ENCODE measurements at places on chromosomes 5 and 9.

DNA sequence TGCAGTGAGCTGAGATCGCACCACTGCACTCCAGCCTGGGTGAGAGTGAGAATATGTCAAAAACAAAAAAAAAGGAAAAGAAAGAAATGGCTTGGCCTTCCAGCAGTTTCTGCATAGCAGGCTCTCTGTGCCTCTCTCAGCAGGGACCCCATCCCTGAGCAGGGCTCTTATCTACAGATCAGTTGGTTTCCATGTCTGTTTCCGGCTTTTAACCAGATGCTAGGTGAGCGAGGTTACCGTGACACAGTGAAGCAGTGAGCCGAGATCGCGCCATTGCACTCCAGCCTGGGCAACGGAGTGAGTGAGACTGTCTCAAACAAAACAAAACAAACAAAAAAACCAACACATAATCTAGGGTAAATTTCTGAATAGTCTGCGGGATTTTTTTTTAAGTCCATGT is 51.4 kb downstream of the COL5A1 start:
- no peak for DNase-seq

DNA sequence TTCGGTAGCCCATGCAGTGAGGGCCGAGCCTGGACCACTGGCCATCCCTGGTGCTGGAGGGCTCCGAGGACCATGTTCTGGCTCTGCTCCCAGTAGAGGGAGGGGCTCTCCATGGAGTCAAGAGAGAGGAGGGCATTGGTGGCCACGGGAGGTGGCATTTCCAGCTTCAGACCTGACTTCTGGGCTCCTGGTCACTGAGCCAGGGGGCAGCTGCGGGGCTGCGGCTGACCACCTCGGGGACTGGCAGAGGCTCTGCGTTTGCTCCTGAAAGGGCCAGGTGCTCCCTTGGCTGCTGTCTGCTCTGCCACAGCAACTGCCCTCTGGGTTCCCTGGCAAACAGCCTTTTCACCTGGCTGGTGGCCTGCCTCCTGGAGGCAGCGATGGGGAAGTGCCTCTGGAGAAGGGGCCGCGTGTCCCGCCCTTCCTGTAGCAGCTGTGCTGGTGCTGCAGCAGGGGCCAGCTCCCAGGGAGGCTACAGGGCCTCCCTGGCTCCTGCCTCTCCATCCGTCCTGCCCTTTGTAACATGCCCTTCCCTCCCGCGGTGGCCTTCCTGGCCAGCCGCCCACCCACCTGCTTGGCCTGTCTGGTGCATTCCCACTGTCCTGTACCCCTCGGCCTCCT is 144.6 kb downstream of the CACNA1B start:
- DNase-seq = no peak

GRCh38 chr5:55903121-55903701 is 52.1 kb downstream of the IL31RA start:
- peak; percentile 44 for DNase-seq

- DNase-seq = no peak
Measured at GRCh38 chr9:87336914-87337333, 160.7 kb upstream of the DAPK1 start.

- no peak for DNase-seq
Measured at GRCh38 chr5:129653057-129653375, 94.9 kb upstream of the MINAR2 start.

- DNase-seq = no peak
Measured at GRCh38 chr9:110880189-110880588, 158.1 kb downstream of the LPAR1 start.

DNA sequence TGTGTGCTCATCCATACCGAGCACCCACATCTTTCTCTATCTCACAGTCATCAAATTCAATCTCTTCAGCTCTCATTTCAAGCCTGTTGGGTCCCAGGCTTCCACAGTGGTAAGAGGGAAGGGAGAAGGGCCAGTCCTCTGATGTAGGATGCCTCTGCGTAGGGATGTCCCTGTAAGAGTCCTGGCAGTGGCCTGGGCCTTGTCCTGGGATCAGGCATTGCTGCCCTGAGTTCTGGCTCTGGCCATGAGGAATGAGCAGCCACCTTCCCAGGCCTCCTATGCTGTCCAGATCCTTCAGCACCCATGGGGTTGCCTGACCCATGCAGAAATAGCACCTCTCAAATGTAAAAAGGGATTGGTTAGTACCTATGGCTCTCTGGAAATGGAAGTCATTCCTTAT is 121.2 kb downstream of the EFNA5 start:
- DNase-seq = no peak

- DNase-seq = no peak
Measured at GRCh38 chr5:119385136-119385535, 29.3 kb downstream of the TNFAIP8 start.

GRCh38 chr9:11663913-11664312 is 1029.3 kb upstream of the TYRP1 start:
- no peak for DNase-seq

DNA sequence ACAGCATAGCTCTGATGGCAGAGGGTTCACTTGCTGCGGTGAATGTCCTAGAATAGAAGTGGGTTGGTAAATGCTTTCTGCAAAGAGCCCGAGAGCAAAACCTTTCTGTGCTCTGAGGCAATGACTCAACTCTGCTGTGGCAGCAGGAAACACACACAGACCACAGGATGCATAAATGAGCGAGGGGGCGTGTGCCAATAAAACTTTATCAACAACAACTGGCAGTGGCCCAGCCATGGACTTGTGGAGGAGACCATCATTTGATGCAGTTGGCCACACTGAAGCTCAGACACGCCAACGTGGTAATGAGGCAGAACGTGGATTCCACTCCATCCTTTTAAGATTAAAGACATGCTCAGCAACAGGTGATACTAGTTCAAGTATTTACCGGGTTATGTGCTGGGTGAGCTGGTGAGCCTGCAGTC is 6.8 kb downstream of the MRPL36 start:
- DNase-seq = peak; percentile 29

DNA sequence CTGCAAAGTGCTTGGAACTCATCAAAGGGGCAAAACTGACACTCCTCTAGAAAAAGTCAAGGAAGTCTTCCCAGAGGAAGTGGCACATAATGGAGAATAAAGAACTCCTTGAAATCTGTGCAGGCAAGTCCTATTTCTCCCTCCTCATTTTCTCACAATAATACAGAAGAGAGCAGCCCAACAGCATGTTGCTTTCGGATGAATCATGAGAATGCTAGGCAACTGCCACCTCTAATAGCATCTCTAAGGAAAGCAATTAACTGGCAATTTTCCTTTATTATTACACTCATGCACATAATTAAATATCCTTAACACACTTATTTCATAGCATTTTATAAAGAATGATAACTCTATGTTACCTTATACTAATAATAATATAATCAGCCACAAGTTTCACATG is 122.2 kb upstream of the PTGER4 start:
- no peak for DNase-seq

- no peak for DNase-seq
Measured at GRCh38 chr5:1974501-1975405, 92.0 kb upstream of the IRX4 start.

DNA sequence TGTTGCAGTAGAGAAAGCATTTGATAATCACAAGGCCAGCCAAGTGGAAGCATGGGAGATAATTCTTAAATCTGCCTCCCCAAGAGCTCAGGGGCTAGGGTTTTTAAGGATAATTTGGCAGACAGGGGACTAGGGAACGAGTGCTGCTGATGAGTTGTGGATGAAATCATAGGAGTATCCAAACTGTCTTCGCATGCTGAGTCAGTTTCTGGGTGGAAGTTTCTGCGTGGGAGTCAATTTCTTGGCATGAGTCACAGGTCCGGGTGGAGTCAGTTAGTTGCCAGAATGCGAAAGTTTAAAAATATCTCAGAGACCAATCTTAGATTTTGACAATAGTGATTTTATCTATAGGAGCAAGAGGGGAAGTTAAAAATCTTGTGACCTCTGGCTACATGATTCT is 112.6 kb downstream of the TMC1 start:
- no peak for DNase-seq

GRCh38 chr5:57493034-57493433 is 10.4 kb upstream of the ACTBL2 start:
- DNase-seq = no peak

- no peak for DNase-seq
Measured at GRCh38 chr5:156221816-156222215, 105.1 kb upstream of the SGCD start.

- no peak for DNase-seq
Measured at GRCh38 chr5:3604501-3604900, 8.9 kb downstream of the IRX1 start.

DNA sequence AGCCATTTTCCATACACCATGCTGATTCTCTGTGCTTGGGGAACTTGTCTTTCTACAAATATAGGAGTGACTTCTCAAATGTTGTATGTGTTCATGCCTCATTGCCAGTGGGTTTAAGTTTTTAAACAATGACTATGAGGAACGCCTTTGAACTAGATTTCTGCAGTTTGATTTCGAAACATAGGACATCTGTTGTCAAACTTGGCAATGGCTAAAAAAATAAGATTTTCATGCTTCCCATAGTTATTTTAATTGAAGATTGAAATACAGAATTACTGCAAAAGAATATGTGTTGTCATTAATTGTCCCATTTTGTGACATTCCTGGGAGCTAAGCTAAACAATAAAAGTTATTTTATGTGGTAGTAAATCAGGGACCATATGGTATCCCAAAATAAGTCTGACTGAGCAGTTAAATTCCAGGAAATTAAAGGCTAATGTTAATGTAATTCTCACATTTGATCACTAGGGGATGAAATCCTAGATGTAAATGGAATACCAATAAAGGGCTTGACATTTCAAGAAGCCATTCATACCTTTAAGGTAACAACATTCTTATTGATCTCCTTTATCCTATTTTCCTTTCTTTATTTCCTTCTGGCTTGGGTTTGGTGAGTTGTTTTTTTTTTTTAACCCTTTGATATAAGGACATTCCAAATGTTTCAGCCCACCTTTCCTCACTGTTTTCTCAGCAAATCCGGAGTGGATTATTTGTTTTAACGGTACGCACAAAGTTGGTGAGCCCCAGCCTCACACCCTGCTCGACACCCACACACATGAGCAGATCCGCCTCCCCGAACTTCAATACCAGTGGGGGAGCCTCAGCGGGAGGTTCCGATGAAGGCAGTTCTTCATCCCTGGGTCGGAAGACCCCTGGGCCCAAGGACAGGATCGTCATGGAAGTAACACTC is 116.7 kb downstream of the GOLPH3 start:
- no peak for DNase-seq

GRCh38 chr9:18493451-18493993 is 19.6 kb downstream of the ADAMTSL1 start:
- no peak for DNase-seq

DNA sequence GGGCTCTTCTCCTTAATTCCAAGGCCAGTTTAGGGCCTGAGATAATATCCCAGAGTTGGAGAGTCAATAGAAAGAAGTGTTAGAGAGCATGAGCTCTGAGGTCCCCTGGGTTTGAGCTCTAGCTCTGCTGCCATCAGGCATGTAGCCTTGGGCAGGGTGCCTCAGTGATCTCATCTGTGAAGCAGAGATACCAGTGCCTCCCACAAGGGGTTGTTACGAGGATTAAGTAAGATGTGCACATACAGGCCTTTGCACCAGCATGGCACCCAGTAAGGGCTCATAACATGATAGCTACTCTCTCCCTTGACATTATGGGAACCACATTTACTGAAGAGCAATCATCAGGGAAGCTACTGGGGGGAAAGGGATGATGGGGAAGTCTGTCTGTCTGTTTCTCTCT is 265.7 kb downstream of the HSPA4 start:
- DNase-seq = no peak

DNA sequence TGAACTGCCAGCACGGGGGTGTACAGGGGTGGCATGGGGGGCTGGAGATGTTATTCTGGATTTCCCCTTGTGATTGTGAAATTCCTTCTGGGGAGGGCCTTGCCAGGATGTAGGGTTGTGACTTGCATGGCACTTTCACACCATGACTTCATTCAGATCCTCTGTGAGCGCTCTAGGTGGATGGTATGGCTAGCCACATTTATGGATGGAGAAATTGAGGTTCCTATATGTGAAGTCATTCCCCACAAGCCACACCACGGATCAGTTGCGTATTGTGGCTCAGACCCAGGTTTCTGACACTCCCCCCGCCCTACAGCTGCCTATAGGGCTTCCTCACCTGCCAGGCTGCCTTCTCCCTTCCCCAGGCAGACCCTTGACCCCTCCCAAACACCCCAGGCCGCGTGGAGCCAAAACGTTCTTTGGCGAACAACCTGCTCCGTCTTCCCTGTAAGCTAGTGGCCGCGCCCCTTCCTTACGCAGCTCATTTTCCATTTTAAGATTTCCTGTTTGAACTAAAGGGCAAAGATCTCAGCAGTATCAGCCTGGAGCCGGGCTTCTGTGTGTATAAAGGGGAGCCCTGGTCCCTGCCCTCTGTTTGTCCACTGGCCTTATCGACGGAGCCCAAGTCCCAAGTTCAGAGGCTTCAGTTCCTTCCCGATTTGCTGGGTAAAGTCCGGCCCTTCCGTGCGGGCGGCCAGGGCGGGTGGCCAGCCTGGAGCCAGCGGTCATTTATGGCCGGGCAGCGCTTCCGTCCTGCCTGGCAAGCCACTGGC is 97.8 kb upstream of the KLF4 start:
- no peak for DNase-seq

GRCh38 chr5:143251190-143251589 is 152.3 kb downstream of the NR3C1 start:
- no peak for DNase-seq

DNA sequence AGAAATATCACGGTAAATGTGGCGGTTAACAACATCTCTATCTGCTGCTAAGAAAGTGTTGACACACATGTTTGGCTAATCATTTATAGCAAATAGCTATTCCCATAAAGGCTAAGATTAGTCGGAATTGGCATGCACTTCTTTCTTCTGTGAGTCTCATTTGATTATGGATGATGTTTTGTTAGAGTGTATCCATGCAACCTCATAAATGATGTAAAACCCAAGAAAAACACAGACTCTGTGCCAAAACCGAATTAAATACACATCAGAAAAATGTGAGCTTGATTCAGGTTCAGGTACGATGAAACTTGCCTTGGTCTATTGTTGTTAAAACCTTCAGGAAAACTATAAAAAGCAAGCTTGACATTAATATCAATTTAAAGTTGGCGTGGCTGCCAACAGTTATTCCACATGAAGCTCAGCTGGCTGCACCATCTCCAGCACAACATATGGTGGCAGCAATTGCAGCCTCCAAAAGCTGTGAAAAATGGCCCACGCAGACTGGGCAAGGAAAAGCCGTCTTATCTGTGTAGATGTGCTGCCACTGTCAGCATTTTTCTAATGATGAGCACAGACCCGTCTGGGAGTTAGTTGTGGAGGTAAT is 41.1 kb upstream of the ICE1 start:
- DNase-seq = no peak

DNA sequence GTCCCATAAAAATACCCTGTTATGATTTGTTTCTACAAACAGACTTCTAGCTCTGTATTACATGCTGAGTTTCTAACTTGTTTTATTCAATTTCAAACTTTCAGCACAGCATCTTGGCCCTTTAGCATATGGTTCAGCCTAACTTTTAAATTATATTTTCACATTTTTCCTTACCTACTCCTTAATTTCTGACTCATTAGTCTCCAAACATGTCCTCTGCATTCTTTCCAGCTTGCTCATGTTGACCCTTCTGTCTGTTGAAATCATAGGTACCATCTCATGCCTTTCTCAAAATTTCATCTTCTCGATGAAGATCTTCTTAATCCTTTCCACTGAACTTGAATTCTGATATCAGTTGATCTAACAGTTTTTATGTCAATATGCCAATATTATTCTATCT is 200.9 kb upstream of the RIOK2 start:
- DNase-seq = no peak

- no peak for DNase-seq
Measured at GRCh38 chr5:1330847-1331831, 13.8 kb downstream of the CLPTM1L start.

- DNase-seq = no peak
Measured at GRCh38 chr9:1535051-1535450, 480.1 kb upstream of the SMARCA2 start.

- no peak for DNase-seq
Measured at GRCh38 chr9:127574072-127574993, 37.7 kb upstream of the STXBP1 start.

GRCh38 chr5:135456238-135457099 is 4.3 kb upstream of the TIFAB start:
- DNase-seq = no peak
